A172 (cell line): ENCODE measurements at places on chromosomes 5 and 9.
A peak's percentile ranks its signal among the peaks of the same experiment; 100 is the strongest.

GRCh38 chr5:177356746-177357145 lies 978 bp upstream of the RGS14 start:
- DNase-seq, result no peak

DNA sequence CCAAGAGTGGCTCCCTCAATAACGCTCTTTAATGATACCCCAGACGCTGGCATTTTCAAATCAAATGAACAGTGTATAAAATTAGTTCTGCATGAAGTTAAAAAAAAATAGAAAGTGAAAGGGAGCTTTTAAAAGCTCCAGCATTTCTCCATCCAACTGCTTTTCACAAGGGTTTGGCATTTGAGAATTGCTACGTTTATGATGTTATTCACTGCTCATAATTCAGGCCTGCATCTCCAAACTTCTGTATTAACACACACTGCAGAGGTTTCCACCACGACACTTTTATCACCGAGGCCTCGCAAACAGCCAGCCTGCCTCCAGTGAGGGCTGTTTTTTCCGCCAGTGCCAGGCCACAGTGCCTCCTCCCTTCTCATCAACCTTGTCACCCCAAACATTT lies 205.5 kb upstream of the EFNA5 start:
- DNase-seq, result no peak

DNA sequence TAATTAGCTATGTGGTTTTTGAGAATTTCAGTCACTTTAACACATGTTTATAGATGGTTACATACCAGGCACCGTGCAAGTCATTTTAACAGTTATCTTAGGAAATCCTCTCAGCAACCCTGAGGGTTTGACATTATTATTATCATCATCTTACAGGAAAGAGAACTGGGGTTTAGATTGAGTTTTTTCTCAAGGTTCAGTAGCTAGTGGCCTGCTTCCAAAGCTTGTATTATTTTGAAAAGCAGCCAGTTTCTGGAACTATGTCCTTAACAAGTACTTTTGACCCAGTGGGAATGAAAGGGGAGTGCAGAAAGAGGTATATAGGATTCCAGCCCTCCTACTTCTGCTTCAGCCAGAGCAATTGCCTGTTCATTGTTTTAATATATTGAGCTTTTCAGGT lies 157.5 kb downstream of the COMMD10 start:
- DNase-seq, result no peak

- no peak for DNase-seq
Observed at GRCh38 chr9:69204849-69205248, 30.8 kb downstream of the TJP2 start.

GRCh38 chr9:11966786-11967185 lies 726.4 kb upstream of the TYRP1 start:
- no peak for DNase-seq

GRCh38 chr9:125538092-125538473 lies 168.9 kb downstream of the MAPKAP1 start:
- peak; percentile 91 for DNase-seq

- DNase-seq, result no peak
Observed at GRCh38 chr9:137761793-137762192, 115.8 kb upstream of the CACNA1B start.

- DNase-seq, result no peak
Observed at GRCh38 chr9:88663771-88664419, 128.9 kb downstream of the NXNL2 start.

- no peak for DNase-seq
Observed at GRCh38 chr9:4617752-4618151, 44.3 kb upstream of the PLPP6 start.

DNA sequence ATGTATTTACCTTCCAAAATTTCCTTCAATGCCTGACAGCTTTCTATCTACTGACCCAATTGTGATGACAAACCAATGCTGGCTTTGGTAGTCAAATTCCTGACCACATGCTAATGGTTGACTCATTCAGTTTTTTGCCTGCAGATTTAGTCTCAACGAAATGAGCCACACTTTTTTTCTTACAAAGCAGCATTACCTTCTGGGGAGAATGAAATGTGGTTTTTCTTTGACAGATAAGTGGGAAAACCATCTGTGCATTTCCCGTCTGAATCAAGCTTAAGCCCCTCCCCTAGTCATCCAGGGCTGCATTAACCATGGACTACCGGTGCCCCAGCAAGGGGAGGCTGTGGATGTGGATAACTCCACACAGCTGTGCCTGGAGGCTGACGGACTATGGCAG lies 99.6 kb upstream of the TAF11L2 start:
- peak; percentile 94 for DNase-seq

GRCh38 chr5:57818397-57818796 lies 335.8 kb upstream of the ACTBL2 start:
- DNase-seq, result no peak

DNA sequence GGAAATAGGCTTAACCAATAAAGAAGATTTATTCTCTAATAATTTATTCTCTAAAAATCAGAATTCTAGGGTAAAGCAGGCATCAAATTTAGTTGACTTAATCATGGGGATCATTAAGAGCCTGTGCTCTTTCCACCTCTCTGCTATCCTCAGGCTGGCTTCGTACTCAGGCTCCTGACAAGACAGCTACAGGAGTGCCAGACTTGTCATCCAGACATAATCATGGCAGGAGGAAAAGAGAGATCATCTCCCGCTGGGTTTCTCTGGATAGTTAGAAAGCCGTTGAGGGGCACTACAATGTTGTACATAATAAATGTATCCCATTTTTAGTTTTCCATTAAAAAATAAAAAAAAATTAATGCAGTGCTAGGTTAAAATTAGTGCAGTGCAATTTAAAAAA lies 171.9 kb downstream of the SEC61B start:
- no peak for DNase-seq

DNA sequence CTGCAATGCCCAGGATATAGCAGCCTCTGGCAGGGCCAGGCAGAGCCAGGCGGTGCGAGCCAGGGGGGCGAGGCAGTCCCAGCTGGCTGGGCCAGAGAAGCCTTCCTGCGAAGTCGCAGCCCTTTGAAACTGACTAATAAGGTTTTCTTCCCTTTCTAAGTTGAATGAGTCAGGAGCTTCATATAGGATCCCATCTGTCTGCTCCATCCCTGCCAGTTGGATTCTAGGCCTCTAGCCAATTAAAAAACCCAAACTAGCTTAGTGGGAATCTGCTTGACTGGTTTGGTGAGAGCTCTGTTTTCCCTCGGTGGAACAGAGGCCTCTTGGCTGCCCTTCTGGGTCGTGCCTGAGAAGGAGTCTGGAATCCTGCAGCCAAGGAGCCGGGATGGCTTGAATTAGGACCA lies 70.1 kb upstream of the RAPGEF1 start:
- DNase-seq, result peak; percentile 31

- no peak for DNase-seq
Observed at GRCh38 chr5:5371005-5371404, 51.5 kb upstream of the ICE1 start.

DNA sequence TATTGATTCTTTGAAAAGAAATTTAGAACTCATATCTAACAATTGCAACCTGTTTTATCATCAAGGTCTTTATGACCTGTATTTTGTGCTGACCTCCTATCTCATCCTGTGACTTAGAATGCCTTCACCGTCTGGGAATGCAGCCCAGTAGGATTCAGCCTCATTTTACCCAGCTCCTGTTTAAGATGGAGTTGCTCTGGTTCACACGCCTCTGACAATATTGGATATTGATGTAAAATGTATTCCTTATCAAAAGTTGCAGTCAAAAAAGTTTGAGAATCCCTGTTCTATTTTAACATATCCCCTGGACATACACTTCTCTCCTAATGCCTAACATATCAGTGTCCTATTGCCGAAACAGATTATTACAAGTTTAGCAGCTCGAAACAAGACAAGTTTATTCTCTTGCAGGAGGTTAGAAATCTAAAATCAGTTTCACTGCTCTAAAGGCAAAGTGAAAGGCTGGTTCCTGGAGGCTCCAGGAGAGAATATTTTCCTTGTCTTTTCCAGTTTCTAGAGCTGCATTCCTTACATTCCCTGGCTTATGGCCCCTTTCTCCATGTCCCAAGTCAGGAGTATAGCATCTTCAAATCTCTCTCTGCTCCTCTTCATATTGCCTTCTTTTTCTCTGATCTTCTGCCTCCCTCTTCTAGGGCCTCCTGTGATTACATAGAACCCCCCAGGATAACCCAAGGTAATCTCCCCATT lies 31.5 kb upstream of the LVRN start:
- DNase-seq, result peak; percentile 69

- no peak for DNase-seq
Observed at GRCh38 chr9:130345897-130346385, 80.4 kb downstream of the HMCN2 start.

DNA sequence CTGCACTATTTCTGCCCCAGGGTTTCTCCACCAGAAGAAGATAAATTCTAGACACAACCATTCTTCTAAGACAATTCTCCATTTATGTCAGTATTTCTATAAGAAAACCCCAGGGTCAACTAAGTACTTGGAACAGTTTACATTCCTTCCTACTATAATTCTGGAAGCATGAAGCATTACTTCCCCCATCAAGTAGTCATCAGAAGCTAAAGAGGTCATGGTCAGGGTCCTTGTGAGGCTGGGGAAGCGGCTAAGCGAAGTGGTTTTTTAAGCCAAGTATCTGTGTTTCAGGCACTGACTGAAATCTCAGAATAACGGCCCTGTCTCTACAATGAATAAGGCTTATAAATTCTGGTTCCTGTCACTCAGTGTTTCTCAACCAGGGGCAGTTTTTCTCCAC lies 197.8 kb downstream of the GLIS3 start:
- DNase-seq, result no peak

GRCh38 chr5:143188083-143188482 lies 215.4 kb downstream of the NR3C1 start:
- DNase-seq, result no peak

DNA sequence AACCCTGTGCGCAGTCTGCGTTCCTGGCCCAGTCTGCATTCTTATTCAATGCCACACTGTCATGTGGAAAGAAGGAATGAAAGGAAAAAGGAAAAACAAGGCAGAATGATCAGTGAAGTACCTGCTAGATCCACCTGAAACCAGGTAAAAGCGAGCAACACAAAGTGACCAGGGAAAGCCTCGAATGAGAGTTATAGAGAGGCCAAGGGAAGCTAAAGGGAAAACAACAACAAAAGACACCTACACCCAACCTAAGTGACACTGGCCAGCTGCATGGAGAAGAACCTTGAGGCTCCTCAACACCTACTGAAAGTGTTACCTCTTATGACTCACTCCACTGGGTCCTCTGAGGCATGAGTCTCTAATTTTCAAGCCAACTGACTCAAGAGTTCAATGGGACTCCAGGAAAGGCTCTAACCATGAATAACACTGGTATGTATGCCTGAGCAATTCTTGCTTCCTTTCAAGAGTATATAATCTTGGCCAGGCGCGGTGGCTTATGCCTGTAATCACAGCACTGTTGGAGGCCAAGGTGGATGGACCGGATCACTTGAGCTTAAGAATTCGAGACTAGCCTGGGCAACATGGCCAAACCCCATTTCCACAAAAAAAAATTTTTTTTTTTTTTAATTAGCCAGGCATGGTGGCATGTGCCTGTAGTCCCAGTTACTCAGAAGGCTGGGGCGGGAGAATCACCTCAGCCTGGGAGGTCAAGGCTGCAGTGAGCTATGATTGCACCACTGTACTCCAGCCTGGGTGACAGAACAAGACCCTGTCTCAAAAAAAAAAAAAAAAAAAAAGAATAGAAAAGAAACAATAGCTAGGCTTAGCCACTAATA lies 29.0 kb downstream of the MTMR12 start:
- DNase-seq, result no peak

GRCh38 chr5:62886603-62887315 lies 308.1 kb downstream of the LRRC70 start:
- no peak for DNase-seq

GRCh38 chr5:67187006-67187715 lies 9.4 kb downstream of the CD180 start:
- DNase-seq, result no peak

GRCh38 chr5:27734838-27735237 lies 696.5 kb upstream of the CDH9 start:
- DNase-seq, result no peak

DNA sequence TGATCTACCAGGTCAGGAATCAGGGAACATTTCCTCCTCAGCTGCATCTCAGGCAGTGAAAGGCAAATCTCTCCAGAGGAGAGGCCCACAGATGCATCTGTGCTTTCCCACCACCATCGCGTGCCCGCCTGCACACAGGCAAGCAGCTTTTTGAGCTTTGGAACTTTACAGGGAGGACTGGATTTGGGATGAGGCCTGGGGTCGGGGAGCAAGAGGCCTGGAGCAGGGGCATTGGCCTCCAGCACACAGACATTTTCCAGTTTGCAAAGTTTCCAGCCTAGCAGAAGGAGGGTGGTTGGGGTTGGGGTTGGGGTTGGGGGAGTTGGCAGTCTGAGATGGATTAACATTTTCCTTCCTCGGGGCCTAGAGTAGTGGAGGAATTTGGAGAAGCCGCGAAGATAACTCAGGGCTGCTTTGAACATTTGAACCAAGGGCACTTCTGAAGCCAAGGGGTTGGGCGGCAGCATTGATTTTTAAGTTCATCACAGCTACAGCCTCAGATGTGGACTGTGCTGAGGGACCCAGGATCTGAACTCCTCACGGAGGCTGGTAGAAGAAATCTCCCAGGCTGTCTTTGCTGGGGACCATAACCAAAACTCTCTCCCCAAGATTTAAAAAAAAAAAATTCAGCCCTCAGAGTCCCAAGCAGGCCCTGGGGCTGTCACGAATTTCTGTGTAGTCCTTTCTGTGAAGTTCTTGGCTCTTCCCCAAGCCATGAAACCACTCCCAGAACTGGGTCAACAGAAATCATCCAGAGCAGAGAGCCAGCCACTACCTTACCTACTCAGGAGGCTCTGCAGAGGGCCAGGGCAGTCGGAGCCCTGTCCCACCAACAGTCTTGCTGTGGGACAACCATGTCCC lies 25.6 kb downstream of the C5orf15 start:
- no peak for DNase-seq

DNA sequence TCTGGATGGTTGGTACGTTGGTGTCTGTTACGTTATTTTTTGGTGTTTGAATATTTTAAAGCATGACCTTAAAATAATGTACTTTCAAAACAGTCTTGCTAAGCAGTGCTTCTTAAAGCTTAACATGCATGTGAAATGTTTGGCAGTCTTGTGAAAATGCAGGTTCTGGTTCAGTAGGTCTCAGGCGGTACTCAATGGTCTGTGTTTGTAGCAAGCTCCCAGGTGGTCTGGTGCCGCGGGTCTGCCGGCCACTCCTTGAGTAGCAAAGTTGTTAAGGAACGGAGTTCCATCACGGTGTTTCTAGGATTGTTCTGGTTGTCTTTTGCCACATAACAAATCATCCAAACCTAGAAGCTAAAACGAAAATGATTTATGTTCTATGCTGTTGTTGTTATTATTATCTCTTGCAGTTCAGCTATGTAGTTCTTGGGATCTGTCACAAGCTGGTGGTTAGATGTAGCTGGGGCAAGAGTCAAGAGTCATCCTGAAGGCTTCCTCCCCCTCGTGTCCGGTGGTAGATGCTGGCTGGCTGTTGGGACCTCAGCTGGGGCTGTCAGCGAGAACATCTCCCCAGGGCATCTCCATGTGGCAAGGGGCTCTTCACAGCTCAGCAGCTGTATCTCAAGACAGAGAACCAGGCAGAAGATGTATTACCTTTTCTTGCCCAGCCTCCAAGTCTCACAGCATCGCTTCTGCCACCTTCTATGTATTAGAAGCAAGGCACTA lies 186.8 kb downstream of the PALM2AKAP2 start:
- no peak for DNase-seq
